Stomach (tissue), 19 donors: ENCODE measurements at places on chromosomes 3 and 15. TPM values are rescaled to one million over a fixed set of nuclear protein-coding genes. Genes with fewer than 3 reads are reported as not detected.

Gene TCTA
- 10.3 TPM for total RNA-seq

DNA sequence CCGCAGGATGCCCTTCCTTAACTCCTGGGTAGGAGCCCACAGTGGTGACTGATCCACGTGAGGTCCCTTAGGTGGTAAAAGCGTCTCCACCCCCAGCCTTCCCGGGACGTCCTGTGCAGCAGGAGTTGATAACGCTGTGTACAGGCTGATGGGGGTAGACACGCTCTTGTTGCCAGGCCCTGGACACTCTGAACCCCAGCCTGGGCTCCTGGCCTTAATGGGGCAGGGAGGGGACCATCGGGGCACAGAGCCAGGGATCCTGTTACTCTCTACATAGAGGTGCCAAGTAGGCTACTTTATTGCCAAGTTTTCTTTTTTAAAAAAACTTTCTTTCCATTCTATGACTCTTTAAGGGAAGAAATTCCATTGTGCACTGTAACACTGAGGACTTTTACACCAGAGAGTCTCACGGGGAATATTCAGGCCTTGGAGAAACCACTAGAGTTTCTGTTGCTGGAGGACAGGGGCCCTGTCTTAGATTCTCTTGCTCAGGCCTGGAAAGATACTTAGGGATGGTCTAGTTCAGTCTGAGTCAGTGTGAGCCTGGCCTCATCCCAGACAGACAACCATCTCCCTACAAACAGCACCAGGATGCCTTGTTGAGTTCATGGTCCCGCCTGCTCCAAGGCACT is 104.3 kb upstream of the RNU6-1 start:
- H3K36me3 ChIP-seq, result no peaks in the 10 kb centered on the region
- peaks cover 15% of the 10 kb centered on the region for H3K4me1 ChIP-seq
- H3K27ac ChIP-seq, result peak overlapping the region; percentile 55
- no peak overlapping the region for H3K4me3 ChIP-seq
- DNase-seq, result peak; percentile 29

- no peaks in the 10 kb centered on the region for H3K36me3 ChIP-seq
- no peaks in the 10 kb centered on the region for H3K27me3 ChIP-seq
- no peak overlapping the region for H3K4me3 ChIP-seq
Observed at GRCh38 chr3:188158731-188159310, 4.9 kb downstream of the LPP start.

DNA sequence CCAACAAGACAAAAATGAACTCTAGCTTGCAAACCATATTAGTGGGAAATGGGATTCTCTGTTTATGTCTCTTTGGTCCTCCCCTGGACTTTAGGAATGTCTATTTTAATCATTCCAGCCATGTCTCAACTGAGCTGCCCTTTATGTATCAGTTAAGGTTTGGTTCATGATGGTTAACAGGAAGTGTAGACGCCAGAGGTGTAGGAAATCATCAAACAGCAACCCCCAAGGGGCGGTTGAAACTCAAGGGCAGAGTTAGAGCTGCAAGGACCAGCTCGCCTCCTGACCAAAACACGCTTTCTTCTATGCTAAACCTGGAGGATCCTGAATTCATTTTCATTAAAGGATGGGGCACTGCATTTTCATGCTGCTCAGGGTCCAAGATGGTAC is 53.7 kb upstream of the HEG1 start:
- peaks cover 4% of the 10 kb centered on the region for H3K4me1 ChIP-seq
- peaks cover 4% of the 10 kb centered on the region for H3K36me3 ChIP-seq
- no peak overlapping the region for H3K27ac ChIP-seq
- no peaks in the 10 kb centered on the region for H3K27me3 ChIP-seq

DNA sequence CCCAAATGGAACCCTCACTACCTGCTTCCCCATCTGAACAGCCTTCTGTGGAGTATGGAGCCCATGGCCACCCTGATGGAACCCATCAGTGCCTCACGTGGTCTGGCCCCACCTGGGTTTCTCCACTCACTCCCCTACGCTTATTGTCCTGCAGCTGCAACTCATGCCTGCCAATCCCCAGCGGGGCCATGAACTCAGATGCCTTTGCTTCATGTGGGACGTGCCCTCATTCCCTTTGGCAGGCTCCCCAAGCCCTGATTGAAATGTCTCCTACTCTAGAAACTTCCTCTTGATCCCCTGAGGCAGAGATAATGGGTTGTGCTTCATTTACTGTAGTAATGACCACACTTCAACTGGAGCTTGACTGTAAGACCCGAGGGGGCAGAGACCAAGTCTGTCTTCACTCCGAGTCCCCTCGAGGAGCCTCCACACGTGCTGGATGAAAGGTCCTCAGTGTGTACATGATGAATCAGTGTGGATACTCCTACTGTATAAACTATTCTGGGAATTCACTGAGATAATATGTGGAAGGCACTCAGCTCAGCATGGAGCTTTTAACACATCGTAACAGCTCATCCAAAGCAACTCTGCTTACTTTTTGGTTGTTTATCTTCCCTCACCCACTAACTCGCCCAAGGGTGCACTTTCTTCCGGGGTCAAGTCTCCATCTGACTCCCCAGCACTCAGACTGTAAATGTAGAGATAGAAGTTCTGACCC is 232.8 kb upstream of the BHLHE40 start:
- peaks cover 8% of the 10 kb centered on the region for H3K36me3 ChIP-seq
- H3K27ac ChIP-seq, result no peak overlapping the region
- no peak for DNase-seq

DNA sequence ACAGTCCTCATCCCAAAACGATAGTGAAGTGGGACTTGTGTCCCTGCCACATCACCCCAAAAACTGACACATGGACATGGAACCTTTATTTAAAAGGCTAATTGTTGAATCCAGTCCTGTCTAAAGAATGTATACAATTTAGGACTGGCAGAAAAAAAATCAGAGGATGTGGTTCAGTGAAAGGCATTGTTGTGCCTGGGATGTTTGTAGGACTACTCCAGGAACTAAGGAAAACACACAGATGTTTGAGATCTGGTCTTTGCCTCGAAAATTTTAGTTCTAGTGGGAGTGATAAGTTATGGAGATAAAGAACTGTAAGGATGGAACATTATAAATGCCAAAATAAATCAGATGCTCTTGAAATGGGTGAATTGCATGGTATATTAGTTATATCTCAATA is 27.2 kb downstream of the VGLL4 start:
- H3K36me3 ChIP-seq, result no peaks in the 10 kb centered on the region
- no peak overlapping the region for H3K27ac ChIP-seq
- DNase-seq, result no peak
- H3K4me1 ChIP-seq, result peaks cover 60% of the 10 kb centered on the region

Gene CKMT1B
- 14.0 TPM for total RNA-seq

Gene PAQR9
- not detected for total RNA-seq

DNA sequence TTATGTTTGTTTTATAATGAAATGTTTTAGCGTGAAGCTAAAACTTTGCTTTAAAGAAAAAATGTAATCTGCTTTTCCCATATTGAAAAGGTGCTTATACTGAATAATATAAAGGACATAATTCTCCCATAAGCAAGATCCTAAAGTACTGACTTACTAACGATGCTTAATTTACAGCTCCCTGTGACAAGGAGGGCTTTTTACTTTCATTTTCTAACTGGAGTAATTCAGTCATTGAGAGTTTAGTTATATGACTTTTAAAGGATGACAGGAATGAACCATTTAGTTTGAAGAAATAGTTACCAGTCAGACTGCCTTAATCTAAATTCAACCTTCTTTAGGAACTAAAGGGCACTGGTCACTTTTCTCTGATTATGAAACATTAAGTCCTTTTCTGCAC is 19.3 kb upstream of the ZPLD1 start:
- no peak for DNase-seq
- no peaks in the 10 kb centered on the region for H3K36me3 ChIP-seq
- no peak overlapping the region for H3K4me3 ChIP-seq
- no peaks in the 10 kb centered on the region for H3K4me1 ChIP-seq

Gene TF
- 0.45 TPM for total RNA-seq

GRCh38 chr3:11447584-11448200 is 175.5 kb downstream of the ATG7 start:
- H3K27me3 ChIP-seq, result no peaks in the 10 kb centered on the region
- H3K36me3 ChIP-seq, result no peaks in the 10 kb centered on the region
- no peak overlapping the region for H3K4me3 ChIP-seq
- H3K4me1 ChIP-seq, result no peaks in the 10 kb centered on the region
- no peak for DNase-seq

- H3K27ac ChIP-seq, result no peak overlapping the region
- no peak for DNase-seq
- H3K4me1 ChIP-seq, result no peaks in the 10 kb centered on the region
- no peaks in the 10 kb centered on the region for H3K36me3 ChIP-seq
- no peaks in the 10 kb centered on the region for H3K27me3 ChIP-seq
Observed at GRCh38 chr15:50236433-50236832, 29.1 kb downstream of the HDC start.

- peaks cover 86% of the 10 kb centered on the region for H3K4me1 ChIP-seq
- peak overlapping the region; percentile 6 for H3K4me3 ChIP-seq
- no peaks in the 10 kb centered on the region for H3K27me3 ChIP-seq
- no peaks in the 10 kb centered on the region for H3K36me3 ChIP-seq
- DNase-seq, result peak; percentile 93
Observed at GRCh38 chr3:129596194-129597086, 10.0 kb downstream of the PLXND1 start.

Gene PIK3R4
- 40.7 TPM for total RNA-seq

DNA sequence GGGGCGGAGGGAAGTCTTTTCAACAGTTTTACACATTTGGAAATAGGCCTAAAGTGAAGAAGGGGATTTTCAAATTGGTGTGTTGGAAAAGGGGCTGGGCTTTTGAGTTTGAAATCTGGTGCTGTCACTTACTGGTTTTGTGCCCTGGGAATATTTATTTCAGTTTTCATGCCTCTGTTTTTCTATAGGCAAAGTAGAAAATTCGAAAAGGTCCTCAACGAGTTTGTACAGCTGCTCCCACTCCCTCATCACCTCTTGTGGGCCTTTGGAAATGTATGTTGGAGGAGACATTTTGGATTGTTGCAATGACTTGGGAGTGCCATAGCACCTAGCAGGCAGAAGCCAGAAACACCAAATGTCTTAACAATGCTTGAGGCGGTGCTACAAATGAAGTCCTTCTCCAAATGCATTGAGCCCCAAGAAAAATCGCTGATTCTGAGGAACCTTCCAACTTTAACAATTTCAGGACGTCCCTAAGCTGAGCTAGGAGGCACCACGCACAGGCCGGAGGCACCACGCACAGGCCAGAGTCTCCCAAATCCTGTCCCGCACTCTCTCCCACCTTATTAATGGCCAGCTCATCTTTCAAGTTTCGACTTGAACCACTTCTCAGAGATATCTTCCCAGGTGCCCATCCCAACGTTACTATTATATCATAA is 639 bp upstream of the POLR2M start:
- H3K27ac ChIP-seq, result peak overlapping the region; percentile 94
- H3K4me1 ChIP-seq, result peaks cover 4% of the 10 kb centered on the region
- peaks cover 20% of the 10 kb centered on the region for H3K36me3 ChIP-seq
- DNase-seq, result peak; percentile 20

Gene OR5AC2
- total RNA-seq, result not detected

Gene ZNF385D
- not detected for total RNA-seq

DNA sequence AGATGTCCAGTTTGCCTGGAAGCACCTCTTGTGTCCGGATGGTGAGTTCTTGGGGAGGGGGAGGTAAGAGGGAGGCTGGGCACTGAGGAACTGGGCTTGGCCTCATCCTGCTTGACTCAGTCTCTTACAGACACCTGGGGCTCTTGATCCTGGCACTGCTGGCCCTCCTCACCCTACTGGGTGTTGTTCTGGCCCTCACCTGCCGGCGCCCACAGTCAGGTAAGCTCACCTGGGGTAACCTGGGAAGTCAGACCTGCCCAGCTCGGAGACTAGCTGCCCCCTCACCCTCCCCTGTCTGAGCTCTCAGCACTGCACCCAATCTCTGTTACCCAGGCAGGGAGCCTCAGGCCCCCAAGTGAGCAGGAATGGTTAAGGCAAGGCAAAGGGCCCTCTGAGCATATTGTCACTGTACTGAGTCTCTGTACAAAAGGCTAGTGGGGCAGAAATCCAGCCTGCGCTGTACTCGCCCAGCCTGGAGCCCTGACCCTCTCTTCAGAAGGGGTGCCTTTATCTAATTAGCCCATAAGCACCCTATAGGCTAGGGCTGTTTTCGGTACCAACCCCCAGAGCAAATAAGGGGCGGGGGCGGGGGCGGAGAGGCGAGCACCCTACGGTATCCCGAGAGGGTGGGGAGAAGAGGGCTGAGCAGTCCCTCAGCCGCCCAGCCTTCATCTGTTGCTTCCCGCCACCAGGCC is 2.2 kb upstream of the IL17RC start:
- no peak for DNase-seq
- H3K4me3 ChIP-seq, result peak overlapping the region; percentile 62
- peaks cover 62% of the 10 kb centered on the region for H3K4me1 ChIP-seq

GRCh38 chr3:37174532-37175126 is at the start of gene LRRFIP2:
TSS of gene LRRFIP2 (minus strand) at chr3:37174582. CDS start at chr3:37148983, 25,599 bp downstream.
- no peak for DNase-seq
- peaks cover 22% of the 10 kb centered on the region for H3K4me1 ChIP-seq
- H3K4me3 ChIP-seq, result peak within 1 kb of the TSS; percentile 88
- peak within 1 kb of the TSS; percentile 98 for H3K27ac ChIP-seq

DNA sequence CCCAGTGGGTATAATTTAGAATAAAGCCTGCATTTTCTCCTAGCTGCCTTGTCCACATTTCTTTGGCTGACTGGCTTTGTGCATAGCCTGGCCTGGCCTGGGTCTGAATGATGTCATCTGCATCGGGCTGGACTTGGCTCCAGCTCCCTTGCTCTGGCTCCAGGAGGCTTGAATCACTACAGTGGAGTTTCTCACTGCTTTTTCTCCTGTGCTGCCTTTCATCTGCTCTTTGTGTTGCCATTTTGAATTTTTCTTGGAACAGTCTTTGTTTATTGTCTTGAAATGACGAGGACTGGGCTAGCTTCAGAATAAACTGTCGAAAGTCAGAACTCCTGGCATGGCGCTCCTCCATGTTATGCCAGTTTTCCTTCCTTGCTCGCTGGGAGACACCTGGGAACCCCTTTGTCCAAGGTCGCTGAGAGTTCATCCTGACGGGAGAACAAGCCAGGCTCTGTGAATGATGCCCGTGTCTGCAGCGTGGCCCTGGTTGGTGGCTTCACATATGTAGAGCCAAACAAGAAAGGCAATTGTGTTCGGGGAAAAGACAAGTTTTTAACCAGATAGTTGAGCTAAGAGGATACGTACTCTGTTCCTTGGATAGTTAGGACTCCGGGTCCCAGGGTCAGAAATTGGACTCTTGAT is 258.9 kb downstream of the PDZRN3 start:
- H3K27me3 ChIP-seq, result no peaks in the 10 kb centered on the region
- H3K27ac ChIP-seq, result no peak overlapping the region
- H3K36me3 ChIP-seq, result no peaks in the 10 kb centered on the region

Gene SH3GL3
- total RNA-seq, result 3.3 TPM

Gene CP
- total RNA-seq, result not detected

Gene EBLN2
- total RNA-seq, result 2.6 TPM

Gene FOXB1
- not detected for total RNA-seq

GRCh38 chr15:26182441-26182840 is 319.3 kb upstream of the ATP10A start:
- no peaks in the 10 kb centered on the region for H3K27me3 ChIP-seq
- H3K27ac ChIP-seq, result no peak overlapping the region
- no peaks in the 10 kb centered on the region for H3K4me1 ChIP-seq
- no peak for DNase-seq

DNA sequence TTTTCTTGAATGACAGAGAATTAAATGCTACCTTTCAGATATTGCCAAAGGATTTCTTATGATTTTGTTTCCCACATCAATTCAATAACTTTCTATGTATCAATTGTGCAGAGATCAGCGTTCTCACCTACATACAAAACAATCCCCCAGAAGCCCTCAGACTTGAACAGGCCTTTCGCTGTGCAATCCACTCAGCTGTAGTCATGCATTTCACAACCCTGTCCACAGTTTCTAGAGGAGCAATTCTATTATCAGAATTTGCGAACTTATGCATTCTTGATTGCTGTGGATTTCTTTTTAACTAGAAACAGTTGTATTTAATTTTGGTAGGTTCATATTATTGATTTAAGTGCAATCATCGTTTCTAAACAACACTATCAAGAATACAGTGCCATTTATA is 13.7 kb upstream of the ALCAM start:
- no peak overlapping the region for H3K27ac ChIP-seq
- no peak for DNase-seq
- H3K4me3 ChIP-seq, result no peak overlapping the region
- H3K4me1 ChIP-seq, result peaks cover 5% of the 10 kb centered on the region

Gene FILIP1L
- 97.3 TPM for total RNA-seq

Gene ASB14
- total RNA-seq, result not detected
